ENCODE measurements at places on chromosomes 16 and 17. TPM values are rescaled to one million over a fixed set of nuclear protein-coding genes. Genes with fewer than 3 reads are reported as not detected.

Gene NOMO2
- total RNA-seq, result 81.3 TPM

Gene TSPAN10
- 0.23 TPM for total RNA-seq

Gene C16orf89
- total RNA-seq, result not detected

Gene KRTAP4-9
- not detected for total RNA-seq

DNA sequence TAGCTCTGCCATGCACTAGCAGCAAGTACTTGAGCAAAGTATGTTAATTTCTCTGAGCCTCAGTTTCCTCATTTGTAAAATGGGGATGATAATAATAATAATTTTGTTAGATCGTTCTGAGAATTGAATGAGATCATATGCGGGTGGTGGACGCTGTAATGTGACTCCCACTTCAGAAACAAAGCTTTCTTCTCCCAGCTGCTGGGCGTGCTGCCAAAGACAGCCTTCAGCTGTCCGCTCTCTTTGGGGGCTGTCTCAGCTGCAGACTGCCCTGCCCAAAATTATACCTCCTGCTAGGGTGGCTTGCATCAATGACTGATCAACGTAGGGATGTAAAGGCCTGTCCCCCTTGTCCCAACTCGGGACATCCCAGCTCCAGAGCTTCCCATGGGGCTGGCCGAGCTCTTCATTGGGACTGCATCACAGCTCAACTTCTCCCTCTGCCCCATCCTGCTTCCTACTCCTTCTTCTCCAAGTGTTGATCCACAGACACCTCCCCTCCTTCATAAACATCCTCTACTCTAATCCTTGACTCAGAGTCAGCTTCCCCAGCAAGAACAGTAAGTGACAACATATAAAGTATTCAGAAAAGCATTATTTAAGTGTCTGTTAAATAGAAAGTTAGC, 30.7 kb upstream of the CDH5 start:
- no peak for DNase-seq

GRCh38 chr17:40190197-40191021, 13.1 kb downstream of the RAPGEFL1 start:
- DNase-seq, result no peak

DNA sequence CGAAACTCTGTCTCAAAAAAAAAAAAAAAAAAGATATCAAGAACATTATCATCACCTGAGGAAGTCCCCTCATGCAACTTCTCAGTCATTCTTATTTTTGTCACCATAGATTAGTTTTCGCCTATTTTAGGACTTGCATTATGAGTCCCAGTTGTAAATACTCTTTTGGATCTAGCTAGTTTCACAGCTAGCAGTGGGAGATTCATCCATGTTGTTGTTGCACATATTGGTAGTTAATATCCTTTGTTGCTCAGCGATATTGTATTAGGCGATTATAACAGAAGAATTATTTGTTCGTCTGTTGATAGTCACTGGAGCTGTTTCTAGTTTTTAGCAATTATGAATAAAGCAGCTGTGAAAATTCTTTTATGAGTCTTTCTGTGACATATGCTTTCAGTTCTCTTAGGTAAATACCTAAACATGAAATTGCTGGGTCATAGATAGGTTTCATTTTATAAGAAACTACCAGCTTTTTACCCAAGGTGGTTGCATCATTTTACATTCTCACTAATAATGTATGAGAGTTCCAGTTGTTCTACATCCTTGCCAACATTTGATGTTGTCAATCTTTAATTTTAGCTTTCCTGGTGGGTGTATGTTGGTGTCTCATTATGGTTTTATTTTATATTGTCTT, 40.7 kb upstream of the MAP3K14 start:
- DNase-seq, result no peak

DNA sequence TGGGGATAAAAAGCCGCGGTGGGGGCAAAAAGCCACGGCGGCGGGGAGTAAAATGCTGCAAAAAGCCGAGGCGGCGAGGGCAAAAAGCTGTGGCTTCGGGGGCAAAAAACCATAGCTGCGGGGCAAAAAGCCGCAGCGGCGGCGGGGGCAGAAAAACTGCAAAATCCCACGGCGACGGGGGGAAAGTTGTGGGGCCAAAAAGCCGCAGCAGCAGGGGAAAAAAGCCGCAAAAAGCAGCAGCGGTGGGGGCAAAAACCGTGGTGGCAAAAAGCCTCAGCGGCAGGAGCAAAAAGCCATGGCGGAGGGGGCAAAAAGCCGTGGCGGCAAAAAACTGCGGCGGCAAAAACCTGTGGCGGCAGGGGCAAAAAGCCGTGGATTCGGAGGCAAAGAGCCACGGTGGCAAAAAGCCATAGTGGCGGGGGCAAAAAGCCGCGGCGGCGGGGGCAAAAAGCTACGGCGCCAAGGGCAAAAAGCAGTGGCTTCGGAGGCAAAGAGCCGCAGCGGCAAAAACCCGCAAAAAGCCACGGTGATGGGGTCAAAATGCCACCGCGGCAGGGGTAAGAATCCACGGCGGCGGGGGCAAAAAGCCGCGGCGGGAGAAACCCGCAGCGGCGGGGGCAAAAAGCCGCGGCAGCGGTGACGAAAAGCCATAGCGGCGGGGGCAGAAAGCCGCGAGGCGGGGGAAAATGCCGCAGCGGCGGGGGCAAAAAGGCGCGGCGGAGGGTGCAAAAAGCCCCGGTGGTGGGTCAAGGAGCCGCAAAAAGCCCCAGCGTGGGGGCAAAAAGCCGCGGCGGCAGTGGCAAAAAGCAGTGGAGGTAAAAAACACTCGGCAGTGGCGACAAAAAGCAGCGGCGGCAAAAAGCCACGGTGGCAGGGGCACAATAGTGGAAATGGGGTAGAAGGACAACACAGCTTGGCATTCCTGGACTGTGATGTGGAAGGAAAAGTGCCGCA, 192.8 kb downstream of the SHCBP1 start:
- no peak for DNase-seq

DNA sequence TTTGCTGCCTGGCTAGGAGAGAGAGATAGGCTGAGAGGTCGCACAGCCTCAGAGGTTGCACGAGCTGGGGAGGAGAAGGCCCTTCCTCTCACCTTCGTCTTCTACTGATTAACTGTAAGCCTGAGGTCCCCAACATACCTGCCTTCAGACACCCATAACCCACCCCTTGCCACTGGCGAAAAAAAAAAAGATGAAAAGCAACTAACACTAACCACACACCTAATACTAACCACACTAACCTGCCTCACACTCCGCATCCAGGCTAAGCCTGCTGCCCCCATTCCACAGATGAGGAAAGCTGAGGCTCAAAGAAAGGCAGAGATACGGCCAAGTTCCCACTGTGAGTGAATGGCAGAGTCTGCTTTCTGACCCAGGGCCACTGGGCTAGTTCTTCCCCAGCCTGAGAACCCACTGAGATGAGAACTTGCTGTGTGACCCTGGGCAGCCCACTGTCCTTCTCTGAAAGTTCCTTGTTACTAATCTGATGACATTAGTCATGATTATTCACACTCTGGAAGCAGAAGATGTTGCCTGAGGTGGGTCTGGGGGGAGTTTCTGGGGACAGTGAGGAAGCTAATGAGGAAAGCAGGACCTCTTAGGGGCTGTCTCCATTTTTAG, 4.6 kb downstream of the IL21R start:
- DNase-seq, result peak; percentile 44

DNA sequence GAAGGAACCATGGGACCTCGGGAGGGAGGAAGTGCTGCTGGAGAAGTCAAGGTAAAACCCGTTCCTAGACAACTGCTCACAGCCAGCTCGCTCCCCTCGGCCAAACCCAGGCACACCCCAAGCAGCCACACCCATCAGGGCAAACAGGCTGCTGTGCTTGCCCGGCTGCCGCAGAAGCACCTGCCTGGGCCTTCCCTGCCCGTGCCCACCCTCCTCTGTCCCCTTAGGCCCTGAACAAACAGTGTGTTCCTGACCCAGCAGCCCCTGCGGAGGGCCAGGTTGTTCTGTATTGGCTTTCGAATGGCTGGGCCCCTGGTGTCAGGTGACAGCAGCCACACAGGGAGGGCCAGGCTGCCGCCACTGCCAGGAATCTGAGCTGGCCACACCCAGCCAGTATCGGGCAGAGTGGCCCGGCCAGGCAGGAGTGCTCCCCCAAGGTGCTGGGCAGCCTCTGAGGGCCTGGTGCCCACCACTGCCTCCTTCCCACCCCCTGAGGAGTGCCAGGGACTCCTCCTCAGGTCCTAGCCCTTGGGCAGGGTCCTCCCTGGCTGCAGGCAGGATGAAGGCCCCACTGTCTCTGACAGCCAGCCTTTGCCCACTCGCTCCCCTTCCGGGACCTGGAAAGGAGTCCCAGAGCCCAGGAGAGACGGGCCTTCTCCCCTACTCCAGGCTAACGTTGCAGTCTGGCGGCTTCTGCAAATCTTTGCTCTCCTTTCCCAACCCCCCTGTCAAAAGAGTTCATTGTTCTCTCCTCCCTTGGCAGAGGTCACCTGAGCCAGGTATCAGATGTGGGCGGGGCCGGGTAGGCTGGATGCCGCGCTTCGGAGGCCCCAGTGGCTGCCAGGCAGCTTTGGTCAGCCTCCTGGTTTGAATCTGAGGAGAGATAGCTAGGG, 24.0 kb downstream of the LLGL2 start:
- DNase-seq, result no peak

Measured in activated CD8-positive, alpha-beta memory T cell treated with anti-CD3 and anti-CD28 coated beads, Interleukin-2, amount 10 ng/mL, durations not matched to agents 7 days and 5 days (primary cell).